Fibroblast of skin of right quadriceps (primary cell): ENCODE measurements at places on chromosomes 4 and X.

DNA sequence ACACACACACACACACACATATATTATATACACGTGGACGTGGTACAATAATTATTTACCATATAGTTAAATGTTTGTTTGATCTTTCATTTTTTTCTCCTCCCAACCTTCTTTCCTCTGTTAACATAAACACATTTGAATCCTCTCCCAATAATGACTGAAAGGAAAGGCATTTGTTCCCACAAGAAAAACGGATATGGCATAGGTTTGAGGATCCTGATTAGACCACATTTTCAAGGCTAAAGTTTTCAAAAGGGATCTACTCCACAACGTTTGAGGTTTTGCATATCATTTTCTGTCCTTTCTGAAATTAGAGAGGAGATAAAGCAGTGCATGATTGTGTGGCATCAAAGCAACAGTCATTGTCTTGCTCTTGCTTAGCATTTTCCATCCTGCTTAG lies 1883.4 kb downstream of the STIM2 start:
- no peak for DNase-seq

DNA sequence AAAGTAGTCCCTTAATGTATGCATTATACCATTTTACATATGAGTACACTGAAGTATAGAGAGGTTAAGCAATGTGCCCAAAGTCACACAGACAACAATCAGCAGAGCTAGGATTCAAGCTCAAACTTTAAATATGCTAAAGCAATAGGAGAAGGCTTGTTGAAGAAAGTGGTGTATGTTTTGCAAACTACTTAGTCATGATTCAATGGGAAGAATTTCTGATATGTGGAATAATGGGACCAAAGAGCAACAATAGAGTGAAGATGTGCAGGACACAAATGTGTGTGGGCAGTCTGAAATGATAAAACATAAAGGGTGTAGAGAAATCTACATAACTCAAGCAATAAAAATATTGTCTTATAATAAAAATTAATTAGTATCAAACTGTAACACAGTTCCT lies 109.0 kb upstream of the ARSJ start:
- DNase-seq, result peak; percentile 10

GRCh38 chrX:11100281-11101035 lies 10.7 kb upstream of the HCCS start:
- peak; percentile 78 for DNase-seq

GRCh38 chrX:143683486-143683885 lies 37.1 kb downstream of the SPANXN2 start:
- DNase-seq, result no peak
